Germinal center (tissue), 1 donor: ENCODE measurements at places on chromosomes 2 and 18.

DNA sequence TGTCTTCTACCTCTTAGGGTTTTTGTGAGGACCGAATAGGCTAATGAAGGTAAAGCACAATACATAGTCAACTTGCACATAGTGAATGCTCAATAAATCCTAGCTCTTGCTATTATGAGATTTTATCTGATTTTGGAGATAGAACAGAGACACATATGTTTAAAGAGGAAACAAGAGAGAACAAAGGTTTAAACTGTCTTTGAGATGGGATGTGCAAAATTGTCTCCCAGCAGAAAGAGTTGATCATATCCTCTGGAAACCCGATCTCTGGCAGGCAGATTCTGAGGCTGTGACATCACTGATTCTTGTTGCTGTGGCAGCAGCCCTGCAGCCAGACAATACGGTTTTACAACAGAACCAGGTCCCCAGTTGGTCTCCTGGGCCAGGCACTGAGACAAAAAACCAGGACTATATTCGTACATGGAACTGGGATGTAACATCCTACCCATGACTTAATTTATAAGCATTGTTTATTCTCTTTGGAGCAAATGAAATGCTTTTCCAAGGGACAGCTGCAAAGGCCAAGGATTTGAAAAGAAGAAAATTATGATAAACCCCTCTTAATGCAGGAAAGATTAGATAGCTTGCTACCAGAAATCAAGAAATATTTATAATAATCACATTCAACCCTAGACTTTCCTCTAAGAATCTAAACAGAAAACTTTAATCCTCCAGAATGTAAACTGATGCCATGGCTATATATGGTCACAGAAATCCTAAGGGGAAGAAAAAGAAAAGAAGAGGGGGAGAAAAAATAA, 80.2 kb downstream of the SLC8A1 start:
- no peak for DNase-seq

DNA sequence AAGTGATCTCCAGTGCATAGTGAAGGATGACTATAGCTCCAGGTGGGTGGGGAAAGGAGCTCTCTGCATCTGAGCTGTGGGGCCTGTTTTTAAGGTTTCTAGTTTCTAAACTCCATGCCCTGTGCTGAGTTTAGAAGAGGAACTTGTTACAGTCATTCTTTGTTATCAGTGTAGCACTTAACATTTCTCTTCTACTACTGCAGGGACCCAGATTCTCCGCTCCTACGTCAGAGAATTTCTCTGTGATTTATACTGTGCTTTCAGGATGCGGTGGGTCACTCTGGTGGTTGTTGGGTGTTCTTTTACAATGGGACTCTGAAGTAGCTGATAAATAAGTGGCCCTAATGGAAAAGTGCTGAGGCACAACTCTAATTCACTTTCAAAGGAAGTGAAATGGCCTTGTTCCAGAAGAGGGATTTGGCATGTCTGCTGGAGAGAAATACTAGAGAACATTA, 122.0 kb downstream of the WDSUB1 start:
- no peak for DNase-seq

- no peak for DNase-seq
These were observed 1545.8 kb downstream of the LRP1B start for GRCh38 chr2:140585016-140585415.

- DNase-seq = no peak
These were observed 44.4 kb upstream of the ITPRID2 start for GRCh38 chr2:181847198-181847556.

DNA sequence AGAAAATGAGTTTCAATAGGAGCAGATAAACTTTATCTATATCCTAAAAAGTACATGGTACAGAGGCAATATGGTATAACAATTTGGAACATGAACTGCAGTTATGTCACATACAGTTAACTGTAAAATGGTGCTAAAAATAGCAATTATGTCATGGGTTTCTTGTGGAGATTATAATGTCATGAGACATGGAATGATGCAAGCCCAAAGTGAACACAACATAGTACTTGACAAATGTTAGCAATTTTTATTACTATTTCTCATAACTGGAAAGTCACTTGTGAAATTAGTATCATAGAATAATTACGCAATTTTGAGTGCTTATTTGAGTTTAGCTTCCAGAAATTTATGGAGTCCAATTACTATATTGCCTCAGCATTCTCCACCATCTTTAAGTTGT, 1263.4 kb downstream of the DSC3 start:
- no peak for DNase-seq

- DNase-seq = no peak
These were observed 93.5 kb upstream of the OTOS start for GRCh38 chr2:240233885-240234502.

DNA sequence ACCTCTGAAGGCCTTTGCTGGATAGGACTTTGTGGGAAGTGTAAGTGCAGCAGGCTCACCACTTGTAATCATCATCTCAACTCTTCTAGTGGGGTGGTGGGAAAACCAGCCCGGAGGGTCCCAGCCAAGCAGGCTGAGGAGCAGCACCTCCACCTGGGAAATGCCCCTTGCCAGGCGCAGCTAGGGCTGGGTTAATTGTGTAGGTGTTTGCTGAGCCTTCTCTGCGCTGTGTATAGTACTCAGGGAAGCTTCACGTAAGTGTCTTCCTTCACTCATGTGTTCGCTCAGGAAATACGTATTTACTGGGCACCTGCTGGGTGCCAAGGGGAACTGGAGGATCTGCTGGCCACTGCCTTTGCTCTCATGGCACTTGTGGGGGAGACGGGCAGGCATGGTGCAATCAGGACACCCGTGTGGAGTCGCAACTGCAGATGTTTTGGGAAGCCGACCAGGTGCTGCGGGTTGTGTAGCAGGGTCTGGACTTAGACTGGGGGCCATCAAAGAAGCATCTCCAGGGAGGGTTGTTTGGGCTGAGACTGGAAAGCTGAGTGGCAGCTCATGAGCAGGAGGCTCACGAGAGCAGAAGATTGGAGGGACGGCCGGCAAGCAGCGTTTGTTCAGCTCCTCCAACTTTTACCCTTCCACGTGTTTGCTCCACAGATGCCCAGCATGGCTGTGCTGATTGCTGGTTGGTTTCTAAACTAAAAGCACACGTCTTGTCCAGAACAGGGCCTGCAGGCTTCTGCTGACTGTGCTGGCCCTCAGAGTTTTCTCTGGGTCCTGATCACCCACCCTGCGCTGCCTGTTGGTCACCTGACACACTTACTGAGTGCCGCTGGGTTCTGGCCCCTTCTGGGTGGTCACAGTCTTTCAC, 164.6 kb downstream of the LDLRAD4 start:
- no peak for DNase-seq

- peak; percentile 71 for DNase-seq
These were observed 673 bp upstream of the SMCHD1 start for GRCh38 chr18:2654928-2655177.

DNA sequence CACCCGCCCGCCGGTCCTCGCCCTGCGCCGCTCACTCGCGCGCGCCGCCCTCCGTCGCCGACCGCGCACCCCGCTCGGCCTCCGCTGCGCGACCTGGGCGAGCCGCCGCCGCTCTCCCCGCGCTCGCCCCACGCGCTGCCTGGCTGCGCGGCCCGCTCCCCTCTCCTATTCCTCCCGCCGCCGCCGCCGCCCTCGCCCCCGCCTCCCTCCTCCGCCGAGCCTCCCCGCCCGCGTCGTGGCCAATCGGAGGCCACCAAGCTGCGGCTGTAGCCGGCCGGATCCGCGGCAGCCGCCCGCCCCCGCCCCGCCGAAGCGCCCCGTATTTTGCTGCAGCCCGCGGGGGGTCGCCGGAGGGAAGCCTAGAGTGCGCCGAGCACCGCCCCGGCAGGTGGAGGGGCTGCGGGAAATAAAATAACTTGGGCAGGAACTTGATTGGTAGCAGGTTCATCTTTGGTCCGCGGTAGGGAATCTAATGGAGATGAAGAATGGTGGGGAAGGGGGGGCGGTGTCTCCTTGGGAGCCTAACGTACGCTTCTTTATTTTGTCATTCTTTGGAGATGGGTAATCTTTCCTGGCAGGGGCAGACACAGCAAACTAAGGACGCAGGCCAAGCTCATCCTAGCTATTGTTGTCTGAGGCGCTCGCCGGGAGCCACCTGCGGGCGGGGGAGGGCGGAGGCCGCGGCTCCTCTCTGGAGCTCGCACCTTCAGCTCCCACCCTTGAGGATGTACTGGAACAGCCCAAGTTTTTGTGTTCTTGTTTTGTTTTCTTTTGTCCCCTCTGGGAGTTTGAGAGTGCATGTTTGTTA, 1.1 kb upstream of the CDH2 start:
- DNase-seq = peak; percentile 14
